Renal cortical epithelial cell (primary cell): ENCODE measurements at places on chromosomes 11 and 22.

- DNase-seq: no peak
Measured at GRCh38 chr11:44615913-44616791, 50.7 kb downstream of the CD82 start.

DNA sequence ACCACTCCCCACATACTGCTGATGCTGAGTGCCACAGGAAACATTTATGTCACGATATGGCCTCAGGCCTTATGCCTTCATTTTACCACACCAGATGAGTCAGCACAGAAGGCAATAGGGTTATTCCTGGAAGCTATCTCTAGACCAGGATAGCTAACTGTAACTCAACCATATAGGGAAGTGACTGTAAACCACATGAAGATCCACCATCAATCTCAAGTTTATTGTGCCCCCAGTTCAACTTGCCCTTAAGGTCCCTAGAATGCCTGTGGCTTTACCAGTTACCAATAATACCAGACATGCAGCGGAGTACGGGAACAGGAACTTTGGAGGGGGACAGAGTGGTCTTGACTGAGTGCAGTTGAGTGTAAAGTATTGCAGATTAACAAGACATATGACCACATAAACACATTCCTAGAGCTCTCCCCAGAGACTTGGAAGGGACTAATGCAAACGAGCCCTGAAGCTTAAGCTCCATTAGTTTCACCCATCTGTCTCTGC, 180.9 kb downstream of the KIF18A start:
- DNase-seq: peak; percentile 93

GRCh38 chr22:42918500-42918899, 61.4 kb upstream of the ARFGAP3 start:
- DNase-seq: no peak

DNA sequence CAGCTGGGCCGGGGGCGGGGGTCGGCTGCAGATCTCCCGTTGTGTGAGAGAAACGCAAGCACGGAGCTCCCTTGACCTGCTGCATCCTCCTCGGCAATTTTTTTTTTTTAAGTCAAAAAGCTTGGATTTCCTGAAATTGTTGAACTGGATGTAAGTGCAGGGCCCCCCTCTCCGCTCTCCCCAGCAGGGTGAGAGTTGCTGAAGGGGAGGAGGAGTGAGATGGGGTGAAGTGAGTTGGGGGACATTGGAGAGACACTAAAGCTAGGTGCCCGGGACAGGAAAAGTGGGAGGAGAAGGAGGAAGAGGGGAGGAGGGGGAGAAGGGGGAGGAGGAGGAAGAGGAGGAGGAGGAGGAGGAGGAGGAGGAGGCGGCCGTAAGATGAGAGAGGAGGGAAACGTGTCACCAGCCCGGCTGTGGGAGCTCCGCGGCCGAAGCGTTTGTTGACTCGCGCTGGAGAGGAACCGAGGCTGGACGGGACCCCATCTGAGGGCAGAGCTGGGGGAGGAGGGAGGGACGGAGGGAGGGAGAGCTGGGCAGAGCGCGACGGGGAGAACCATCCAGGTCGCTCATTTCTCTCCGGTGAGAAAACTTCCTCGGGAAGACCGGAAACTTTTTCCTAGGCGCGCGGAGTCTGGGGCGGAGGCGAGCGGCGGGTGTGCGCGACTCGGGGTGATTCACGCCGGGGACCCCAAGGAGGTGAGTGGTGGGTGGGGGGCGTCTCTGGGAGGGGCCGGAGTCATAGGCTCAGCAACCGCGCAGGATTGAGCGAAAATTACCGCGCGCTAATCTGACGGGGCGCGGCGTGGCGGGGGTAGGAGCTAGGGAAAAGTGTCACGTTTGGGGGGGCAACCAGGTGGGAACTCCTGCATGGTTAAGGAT, 80.2 kb downstream of the PRR5L start:
- no peak for DNase-seq

DNA sequence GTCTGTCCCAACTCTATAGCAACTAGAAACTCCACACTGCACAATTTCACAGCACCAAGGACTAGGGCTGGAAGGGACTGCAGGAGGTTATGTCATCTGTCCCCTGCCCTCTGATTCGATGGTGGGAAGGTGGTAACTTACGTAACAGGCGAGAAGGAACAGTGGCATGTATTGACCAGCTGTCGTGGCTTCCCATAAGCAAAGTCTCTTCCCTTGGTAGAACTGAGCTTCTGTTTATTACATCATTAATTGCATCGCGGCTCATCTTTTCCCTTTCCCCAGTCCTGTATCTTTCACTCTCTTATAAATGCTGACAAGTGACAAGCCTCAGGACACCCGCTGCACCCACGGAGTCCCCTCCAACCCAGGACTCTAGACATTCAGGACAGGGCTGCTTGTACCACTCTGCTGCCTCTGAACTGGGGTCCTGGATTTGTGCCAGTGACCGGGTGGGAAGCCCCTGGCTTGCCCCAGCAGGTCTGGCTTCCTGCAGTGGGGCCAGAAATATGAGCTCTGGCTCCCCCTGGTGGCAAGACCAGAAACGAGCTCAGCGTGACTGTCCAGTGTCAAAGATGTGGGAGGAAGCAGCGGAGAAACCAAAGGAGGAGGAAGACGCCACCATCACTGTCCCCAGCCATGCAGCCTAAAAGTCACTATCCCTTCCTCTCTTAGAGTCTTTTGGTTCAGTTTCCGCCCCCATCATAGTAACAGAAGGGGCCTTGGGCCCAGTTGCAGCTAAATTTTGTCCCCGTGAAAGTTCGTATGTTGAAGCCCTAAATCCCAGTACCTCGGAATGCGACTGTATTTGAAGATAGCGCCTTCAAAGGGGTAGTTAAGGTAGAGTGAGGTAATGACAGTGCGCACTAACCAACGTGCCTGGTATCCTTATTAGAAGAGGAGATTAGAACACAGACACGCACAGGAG, 84.5 kb downstream of the ISX start:
- peak; percentile 13 for DNase-seq

DNA sequence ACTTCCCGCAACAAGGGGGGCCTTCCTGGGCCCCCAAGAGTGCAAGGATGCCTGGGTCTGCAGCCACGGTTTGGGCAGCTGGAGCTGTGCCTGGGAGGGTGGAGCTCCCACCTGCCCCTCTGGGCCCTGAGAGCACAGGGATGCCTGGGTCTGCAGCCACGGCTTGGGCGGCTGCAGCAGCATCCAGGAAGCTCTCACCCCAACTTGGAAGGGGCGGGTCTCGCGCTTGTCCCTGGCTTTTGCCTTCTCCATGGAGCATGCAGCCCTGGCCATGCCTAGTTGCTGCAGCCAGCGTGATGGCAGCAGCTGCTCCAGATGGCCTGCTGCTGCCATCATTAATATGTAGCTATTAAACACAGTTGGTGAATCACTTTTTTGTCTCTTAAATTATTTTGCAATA, 35.4 kb downstream of the NAGA start:
- DNase-seq: no peak

DNA sequence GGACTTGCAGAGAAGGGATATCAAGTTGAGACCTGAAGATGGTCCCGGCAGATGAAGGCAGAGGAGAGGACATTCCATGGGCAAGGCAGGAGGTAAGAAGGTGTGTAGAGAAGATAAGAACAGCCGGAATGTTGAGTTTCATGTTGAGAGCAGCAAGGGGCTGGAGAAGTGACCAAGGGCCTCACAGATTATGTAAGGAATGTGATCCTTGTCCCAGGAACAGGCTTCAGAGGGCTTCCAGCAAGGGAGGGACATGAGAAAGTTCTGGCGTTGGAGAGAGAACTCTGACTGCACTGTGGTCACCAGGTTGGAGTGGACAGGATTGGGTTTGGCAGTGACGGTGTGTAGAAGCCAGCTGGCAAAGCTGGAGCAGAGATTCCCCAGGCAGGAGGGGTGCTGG, 27.6 kb upstream of the PPFIA1 start:
- DNase-seq: no peak

DNA sequence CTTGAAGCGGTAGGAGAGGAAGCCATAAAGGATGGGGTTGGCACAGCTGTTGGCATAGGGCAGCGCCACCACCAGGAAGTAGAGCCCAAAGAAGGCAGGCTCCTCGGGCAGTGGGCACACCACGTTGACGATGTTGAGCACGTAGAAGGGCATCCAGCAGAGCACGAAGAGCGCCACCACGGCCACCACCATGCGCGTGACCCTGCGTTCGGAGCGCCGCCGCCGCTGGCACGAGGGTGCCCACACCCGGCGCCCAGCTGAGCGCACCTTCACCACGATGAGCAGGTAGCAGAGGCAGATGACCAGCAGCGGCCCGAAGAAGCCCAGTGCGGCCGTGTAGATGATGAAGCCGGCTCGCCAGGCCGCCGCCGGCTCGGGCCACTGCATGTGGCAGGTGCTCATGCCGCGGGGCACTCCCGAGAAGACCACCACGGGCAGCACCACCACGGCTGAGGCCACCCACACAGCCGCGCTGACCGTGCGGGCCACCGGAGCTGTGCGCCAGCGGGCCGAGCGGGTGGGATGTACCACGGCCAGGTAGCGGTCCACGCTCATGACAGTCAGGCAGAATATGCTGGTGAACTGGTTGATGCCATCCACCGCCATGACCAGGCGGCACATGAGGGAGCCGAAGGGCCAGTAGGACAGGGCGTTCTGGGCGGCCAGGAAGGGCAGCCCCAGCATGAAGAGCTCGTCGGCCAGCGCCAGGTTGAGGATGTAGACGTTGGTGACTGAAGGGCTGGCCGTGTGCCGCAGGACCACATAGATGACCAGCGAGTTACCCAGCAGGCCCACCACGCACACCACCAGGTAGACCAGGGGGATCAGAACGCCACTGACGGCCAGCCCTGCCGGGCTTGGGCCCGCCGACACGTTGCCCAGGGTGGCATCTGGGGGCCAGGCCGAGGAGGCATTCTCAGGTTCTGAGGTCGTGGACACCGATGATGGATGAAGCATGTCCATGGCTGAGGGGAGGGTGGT, 5.1 kb downstream of the SSTR3 start:
- no peak for DNase-seq

DNA sequence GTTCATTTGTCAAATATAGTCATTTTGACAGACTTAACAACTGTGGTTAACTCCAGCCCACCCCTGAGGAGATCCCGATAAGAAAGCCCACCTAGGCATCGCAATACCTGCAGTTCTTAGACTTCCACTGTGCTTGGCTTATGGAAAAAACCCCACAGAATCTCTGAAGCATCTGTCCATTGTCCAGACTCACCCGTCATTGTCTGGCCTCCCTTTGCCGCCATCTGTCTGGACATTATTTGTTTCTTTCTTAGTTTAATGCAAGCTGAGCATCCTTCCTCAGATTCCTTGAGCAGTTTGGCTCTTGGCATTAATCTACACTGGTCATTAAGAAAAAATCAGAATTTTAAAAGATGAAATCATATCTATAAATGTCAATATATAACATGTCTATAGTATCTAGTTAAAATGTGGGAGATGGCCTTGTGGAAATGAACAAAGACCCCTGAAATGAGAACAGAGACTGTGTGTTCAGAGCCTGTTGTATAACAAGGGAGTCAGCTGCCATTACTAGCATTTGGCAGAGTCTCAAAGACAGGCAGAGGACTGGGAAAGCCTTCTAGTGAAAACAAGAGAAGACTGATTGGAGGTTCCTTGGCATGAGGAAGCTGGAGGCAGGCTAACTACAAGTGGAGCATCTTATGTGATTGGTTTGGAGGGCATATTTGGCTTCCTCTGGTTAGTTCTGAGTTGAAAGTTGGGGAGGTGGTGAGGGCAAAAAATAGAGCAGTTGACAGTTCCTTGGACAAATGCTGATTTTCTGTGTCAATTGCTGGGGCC, 80.4 kb downstream of the SPON1 start:
- DNase-seq: no peak

DNA sequence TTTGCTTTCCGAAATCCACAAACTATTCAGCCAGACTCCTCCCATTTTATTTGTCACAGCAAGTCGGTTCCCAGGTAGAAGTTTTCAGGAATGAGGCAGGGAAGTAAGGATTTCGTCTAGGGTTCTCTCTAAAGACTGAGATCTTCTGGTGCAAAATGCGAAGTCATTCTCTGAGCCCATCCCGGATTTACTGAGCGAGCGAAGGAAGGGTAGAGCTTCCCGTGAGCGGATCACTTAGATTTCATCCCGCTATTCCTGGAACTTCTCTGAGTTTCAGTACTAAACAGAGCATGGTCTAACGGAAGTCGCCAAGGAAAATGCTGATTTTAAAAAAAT, 3.1 kb upstream of the CALCA start:
- DNase-seq: peak; percentile 14
